Stimulated activated CD8-positive, alpha-beta memory T cell treated with anti-CD3 and anti-CD28 coated beads, Interleukin-4, amount 100 ng/mL, for 4 hours (primary cell): ENCODE measurements at places on chromosomes 5 and 9.

DNA sequence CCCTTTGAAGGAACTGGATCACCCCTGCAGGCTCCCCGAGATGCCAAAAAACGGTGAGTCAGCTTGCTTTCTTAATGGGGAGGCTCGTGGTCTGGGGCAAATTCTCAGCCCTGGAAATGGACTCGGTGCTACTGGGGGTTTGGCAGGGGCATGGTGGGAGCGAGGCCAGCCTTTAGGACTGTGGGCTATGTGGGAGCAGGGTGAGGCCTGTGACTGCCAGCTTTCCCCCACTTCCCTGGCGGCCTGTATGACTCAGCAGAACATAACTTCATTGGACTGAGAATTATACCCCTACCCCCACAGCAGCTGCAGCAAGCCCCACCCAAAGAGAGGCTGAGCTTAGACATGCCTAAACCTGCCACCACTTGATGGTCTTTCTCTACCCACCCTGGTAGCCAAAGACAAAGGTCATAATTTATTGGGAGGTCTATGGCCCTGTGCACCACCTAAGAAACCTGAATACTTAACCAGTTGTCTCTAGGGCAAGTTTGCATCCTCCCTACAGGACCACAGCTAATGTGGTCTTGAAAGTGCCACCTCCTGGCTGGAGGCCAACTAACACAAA, 325.3 kb downstream of the TLE1 start:
- DNase-seq = no peak

GRCh38 chr9:133226219-133227171, 17.4 kb upstream of the OBP2B start:
- DNase-seq = no peak

DNA sequence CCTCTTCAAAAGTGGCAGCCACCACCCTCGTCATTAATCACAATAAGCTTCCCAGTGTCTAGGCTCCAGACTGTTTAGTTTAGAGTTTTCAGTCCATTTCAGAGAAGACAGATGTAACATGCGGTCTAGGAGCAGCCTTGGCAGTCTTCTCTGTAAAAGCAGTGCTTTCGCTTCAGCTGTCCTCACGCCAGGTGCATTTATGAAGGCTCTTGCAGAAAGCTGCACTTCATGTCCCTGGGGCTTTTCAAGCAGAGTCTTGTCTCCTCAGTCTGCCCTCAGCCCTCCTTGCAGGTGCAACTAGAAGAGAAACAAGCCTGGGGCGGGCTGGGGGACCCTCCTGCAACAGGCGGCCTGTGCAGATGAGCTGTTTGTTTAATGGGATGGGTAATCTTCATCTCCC, 281.9 kb downstream of the DRD1 start:
- DNase-seq = no peak

DNA sequence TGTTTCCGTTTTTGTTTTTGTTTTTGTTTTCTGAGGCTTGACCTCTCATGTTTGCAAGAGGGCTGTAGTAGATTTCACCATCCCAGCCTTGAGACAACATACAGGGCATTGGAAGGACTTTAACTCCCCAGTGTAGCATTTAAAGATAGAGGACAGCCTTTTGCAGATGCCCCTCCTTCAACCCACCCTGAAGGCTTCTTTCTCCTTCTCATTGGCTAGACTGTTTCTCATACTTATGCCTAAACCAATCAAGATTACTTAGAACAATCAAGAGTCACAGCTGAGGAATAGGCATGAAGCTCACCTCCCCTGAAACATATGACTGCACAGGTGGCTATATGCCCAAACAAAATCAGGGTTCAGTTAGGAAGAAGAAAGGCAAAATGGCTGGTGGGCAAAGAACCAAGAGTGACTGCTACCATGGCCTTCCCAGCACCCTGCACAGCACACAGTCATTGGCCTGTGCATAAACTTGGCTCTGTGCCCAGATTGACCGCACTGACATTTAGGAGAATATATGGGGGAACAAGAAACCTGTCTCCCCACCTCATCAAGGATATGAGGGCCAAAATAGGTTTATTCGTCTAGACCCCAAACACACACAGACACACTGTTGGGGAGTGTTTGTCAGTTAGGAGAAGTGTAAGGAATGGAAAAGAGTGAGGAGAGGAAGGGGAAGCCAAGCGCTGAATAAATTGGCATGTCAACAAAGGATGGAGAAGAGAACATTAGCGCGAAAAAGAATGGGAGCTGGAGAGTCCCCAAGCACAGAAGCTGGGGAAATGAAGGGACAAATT, 137.3 kb upstream of the RANBP3L start:
- no peak for DNase-seq

- no peak for DNase-seq
Observed at GRCh38 chr5:112472614-112473013, 53.5 kb upstream of the EPB41L4A start.

- DNase-seq = no peak
Observed at GRCh38 chr5:58262226-58262625, 197.7 kb downstream of the PLK2 start.

DNA sequence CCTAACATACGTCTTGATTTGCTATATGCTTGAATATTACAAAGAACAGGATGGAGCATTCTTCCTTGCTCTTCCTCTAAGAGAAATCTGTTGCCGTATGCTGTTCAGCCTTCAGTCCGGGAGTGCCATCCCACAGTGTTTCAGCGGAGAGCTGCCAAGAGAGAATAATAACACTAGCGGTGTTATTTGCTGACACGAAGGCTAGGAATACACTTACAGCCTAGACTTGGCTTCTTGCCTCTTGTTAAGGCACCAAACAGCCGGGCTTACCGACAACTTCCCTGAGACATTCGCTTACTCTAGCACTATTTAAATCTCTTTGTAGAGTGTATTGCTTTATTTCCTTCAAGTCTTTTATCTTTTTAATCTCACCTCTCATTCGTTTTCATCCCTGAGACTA, 31.4 kb downstream of the KCTD16 start:
- DNase-seq = no peak

DNA sequence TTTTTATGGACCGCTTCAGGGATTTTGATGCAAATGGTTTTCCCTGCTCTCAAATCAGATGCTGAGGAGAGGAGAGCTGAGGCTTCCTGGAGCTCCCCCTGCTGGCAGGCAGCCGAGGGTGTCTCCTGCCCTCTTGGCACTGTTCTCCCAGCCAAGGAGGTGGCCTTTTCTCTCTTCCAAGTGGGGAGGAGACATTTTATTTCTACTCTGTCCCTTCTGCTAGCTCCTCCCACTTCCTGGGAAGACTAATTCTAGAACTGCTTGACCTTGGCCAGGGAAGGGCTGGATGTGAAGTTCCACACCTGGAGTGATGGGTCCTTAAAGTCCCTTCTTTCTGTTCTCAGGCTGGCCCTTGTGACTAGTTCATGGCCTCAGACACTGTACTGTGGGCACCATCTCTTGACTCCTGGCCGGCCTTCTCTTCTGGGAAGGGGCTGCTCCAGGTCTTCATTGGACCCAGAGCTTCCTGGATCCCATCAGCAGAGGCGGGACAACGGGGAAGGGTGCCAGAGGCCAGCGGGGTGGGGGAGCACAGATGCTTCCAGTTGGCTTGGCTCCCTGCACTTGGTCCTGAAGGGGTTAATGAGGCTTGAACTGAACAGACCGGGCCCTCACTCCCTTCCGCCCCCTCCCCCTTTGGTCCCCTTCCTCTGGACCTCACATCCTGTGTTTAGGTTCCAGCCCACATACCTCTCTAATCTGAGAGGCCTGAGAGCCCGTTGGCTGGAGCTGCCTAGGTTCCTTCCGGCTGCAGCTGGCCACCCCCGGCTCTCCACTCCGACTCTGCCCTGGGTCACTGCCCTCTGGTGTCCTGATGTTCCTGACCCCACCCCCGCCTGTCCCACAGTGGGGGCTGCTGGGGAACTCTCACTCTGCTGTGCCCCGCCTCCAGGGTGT, 32.1 kb downstream of the PTPA start:
- peak; percentile 50 for DNase-seq

DNA sequence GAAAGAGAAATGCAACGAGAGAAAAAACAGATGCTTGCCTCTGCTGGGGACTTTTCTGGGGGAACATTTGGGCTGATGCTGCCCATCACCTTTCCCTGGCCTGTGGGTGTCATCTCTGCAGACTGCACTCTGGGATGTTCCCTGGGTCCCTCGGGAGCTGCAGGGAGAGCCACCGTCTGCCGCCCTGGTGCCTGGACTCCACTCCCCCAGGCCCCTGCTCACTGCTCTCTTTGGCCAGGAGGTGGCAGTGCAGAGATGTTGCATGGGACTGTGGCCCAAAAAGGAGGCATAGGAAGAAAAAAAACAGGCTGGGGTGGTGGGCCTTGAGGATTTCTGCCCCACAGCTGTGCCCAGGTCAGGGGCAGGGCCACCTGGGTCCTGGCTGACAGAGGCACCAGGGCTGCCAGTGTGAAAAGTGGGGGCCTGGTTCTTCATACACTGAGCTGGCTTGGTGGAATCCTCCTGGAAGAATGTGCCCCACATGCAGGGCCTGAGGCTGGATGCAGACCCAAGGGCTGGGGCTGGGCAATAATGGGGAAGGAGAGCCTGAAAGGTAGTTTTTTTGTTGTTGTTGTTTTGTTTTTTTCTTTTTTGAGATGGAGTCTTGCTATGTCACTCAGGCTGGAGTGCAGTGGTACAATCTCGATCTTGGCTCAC, 353.6 kb downstream of the SLIT3 start:
- DNase-seq = no peak

DNA sequence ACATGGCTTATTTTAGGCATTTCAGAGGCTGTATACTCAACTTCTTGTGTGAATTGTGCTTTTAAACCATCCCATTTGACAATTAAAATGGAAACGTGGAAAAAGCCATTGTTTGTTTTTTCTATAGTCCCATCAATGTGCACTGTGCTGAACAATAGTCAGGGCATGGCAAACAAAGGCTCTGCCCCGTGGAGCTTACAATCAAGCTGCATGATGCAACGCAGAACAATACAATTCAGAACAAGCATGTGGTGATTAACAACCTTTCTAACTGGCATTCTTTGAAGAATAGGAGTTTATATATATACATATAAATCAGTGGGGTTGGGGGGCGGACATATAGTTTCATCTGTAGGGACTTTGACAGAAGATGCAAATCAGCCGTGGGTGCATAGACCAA, 2125.4 kb upstream of the WWC1 start:
- no peak for DNase-seq

DNA sequence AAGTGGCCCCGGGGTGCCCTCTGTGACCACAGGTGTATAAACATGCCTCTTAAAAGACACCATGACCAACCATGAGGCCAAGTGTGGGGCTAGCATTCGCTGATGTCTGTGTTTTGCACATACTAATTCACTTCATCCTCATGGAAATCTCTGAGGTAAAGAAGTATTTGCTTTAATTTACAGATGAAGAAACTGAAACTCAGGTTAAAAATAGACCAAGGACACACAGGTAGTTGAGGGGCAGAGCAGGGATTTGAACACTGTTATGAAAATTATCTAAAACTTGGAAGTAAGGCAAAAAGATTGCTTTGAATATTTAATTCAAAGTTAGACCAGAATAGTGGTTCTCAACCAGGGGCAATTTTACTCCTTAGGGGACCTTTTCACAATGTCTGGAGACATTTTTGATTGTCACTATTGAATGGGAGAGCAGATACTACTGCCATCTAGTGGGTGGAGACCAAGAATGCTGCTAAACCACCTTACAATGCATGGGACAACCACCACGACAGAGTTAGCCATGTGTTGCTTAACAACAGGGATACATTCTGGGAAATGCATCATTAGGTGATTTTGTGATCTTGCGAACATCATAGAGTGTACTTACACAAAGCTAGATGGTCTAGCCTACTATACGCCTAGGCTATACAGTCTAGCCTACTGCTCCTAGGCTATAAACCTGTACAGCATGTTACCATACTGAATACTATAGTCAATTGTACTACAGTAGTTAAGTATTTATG, 8.0 kb upstream of the FXN start:
- DNase-seq = no peak

DNA sequence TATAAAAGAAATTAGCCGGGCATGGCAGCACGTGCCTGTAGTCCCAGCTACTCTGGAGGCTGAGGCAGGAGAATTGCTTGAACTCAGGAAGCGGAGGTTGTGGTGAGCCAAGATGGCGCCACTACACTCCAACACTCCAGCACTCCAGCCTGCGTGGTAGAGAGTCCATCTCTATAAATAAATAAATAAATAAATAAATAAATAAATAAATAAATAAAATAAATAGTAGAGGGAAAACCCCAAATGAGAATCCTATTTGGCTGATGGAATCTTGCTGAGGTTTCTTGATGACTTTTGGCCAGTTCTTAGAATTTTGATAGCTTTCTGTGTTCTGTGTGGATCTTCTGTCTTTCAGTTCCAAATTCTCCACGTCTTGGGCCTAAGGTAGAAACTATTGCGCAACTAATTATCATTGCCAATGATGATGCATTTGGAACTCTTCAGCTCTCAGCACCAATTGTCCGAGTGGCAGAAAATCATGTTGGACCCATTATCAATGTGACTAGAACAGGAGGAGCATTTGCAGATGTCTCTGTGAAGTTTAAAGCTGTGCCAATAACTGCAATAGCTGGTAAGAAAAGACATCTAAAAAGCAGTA, 126.9 kb downstream of the ADGRV1 start:
- no peak for DNase-seq

GRCh38 chr9:130931508-130932254, 7.4 kb downstream of the FIBCD1 start:
- DNase-seq = no peak

DNA sequence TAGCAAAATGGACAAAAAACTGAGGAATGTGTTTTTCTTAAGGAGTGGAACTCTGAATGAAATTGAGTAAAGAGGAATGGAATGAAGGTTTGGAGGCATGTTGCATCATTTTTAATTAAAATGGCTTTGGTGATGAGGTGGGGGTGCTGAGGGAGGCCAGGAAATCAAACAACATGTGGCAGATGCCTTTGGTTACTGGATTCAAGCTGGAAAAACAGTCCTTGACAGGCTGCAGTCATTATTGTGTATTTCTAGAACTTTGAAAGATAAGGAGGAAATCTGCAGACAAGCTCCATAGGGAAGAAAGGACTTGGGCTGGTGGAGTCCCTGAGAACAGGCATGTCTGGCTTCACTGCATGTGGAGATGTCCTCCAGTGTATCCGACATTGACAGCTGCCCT, 203.5 kb upstream of the HAPLN1 start:
- no peak for DNase-seq

- DNase-seq = no peak
Observed at GRCh38 chr9:113361304-113362018, 12.1 kb downstream of the BSPRY start.

- DNase-seq = no peak
Observed at GRCh38 chr5:16797951-16798350, 138.1 kb downstream of the MYO10 start.

DNA sequence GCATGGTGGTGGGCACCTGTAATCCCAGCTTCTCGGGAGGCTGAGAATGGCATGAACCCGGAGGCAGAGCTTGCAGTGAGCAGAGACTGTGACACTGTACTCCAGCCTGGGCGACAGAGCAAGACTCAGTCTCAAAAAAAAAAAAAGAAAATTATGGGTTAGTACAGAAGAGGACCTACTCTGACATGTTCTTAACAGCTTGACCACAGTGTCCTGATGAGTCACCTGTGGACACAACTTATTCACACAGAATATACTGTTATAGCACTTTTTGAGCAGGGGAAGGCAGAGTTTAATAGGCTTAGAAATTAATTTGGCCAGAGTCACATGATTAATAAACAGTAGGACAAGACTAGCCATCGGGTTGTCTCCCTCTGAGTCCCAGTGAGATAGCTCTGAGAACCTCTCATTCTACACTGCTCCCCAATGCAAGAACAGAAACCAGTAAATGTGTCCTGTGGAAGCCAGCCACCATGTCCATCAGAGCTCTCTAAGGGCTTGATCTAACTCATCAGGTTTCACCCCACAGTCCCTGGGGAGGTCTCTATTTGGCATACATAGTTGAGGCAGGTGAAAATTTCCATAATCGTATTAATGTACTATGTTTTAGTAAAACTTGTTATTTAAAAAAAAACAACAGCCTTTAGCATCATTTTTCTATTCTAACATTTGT, 1077.9 kb upstream of the C9orf72 start:
- no peak for DNase-seq
